ENCODE measurements at places on chromosomes 4 and X.

- DNase-seq = no peak
These were observed 24.4 kb downstream of the RTL5 start for GRCh38 chrX:72107320-72107719.

GRCh38 chr4:153084980-153085630, 119.1 kb upstream of the TRIM2 start:
- DNase-seq = peak; percentile 28

DNA sequence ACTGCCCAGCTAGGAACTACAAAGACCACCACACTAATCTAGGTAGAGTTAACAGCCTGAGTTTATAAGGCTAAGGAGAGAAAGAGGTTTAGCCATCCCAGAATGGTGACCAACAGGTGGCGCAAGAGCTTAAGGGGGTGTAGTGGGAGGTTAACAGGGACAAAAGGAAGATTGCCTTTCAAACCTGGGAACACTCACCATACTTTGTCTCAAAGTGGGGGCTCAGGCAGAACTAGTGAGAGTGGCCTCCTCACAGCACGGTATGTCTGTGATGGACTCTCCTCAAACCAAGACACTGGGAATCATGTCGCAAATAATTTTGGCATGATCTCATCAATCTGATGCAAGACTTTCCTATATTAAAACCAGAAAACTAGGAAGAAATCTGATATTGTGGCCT, 23.4 kb downstream of the CCNI start:
- DNase-seq = no peak

DNA sequence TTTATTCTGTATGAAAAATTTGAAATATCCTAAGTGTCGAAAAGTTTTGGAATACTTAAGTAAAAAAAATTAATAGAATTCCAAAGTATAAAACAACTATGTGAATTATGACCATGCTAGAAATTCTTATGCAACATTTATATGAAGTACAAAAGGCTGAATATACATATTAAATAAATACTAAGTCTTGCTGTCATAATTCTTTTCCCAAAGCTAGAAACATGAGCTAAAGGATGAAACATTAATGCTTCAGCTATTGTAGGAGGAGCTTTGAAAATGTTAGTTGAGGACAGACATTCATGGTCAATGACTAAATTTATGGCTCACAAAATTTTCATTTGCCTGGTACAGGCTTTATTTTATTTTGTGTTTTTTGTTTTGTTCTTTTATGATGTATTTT, 207.3 kb downstream of the GABRB1 start:
- DNase-seq = no peak

DNA sequence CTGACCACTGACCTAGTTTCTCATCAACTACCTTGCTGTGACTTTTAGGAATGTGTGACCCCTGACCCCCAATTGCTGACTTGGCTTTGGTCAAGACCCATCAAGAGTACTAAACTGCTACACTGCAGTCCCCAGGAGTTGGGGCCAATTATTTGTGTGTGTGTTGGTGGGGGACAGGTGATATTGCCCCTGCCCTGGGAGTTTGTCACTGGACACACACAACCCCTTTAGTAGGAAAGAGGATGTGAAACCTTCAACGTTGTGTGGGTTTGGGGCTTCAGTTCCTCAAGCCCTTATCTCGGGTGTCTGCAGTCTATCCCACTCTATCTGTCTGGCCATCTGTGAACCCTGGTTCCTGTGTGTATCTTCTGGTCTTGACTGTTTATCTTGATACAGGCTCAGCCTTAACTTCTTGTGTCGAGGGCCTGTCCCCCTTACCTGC, 6.5 kb downstream of the SASH3 start:
- no peak for DNase-seq

DNA sequence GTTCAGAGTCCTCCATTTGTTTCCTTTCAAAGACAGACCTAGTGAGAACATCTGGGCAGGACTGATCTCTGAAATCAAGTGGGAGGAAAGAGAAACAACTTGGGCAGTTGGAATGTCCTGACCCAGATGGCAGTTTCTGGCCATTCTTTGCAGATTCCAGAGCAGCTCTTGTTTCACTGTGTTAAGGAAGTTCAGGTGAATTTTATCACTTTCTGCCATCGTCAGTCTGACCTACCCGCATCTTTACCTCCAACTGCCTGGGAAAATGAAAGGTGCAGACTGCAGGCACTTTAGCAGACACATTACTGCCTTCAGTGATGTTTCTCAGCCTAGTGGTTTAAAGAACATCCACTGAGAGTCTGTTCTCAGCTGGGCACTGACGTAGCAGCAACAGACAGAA, 216.2 kb downstream of the CEP135 start:
- DNase-seq = no peak
